ENCODE measurements at places on chromosomes 11 and 22.

- H3K27ac ChIP-seq = no peak overlapping the region
- H3K27me3 ChIP-seq = no peaks in the 10 kb centered on the region
- H3K4me1 ChIP-seq = no peaks in the 10 kb centered on the region
Observed at GRCh38 chr22:24357547-24357946, 69.9 kb upstream of the ADORA2A start.

GRCh38 chr22:49561976-49562375 lies 265.7 kb downstream of the BRD1 start:
- no peak overlapping the region for H3K4me3 ChIP-seq
- H3K27ac ChIP-seq = no peak overlapping the region
- no peaks in the 10 kb centered on the region for H3K27me3 ChIP-seq
- H3K36me3 ChIP-seq = no peaks in the 10 kb centered on the region

DNA sequence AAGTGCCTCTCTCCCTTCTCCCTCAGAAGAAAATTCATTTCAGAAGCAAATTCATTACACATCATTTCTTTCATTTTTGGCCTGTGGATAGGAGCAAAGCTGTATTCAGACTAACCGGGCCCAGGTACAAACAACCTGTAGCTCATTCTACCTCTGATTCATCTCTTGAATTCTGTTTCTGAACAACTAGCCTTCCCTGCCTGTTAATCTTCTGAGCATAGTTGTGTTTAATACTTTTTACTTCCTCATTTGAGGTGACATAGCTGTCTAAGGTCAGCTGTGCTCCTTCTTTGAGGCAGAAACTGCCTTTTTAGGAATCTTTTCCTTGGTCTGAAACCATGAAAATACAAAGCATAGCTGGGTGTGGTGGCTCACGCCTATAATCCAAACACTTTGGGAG lies 12.6 kb upstream of the IL18BP start:
- H3K4me3 ChIP-seq = no peak overlapping the region
- H3K27ac ChIP-seq = no peak overlapping the region
- H3K36me3 ChIP-seq = no peaks in the 10 kb centered on the region
- DNase-seq = no peak
- no peaks in the 10 kb centered on the region for H3K27me3 ChIP-seq
- H3K4me1 ChIP-seq = no peaks in the 10 kb centered on the region

DNA sequence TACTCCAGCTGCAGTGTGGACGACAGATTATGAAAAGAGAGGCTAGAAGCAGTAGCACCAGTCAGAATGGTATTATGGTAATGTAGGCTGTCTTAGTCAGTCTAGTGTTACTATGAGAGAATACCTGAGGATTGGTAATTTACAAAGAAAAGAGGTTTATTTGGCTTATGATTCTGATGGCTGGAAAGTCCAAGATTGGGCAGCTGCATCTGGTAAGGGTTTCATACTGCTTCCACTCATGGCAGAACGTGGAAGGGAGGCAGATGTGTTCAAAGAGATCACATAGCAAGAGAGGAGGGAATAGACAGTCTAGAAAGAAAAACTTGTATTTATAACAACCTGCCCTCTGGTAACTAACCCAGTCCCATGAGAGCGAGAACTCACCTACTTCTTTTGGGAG lies 77.3 kb upstream of the NAV2 start:
- no peak overlapping the region for H3K4me3 ChIP-seq
- H3K36me3 ChIP-seq = no peaks in the 10 kb centered on the region
- no peaks in the 10 kb centered on the region for H3K4me1 ChIP-seq
- no peaks in the 10 kb centered on the region for H3K27me3 ChIP-seq
- H3K27ac ChIP-seq = no peak overlapping the region
- DNase-seq = no peak

GRCh38 chr22:39518144-39518786 lies 2.1 kb upstream of the ATF4 start:
- H3K27ac ChIP-seq = no peak overlapping the region
- no peak for DNase-seq
- no peak overlapping the region for H3K4me3 ChIP-seq
- no peaks in the 10 kb centered on the region for H3K27me3 ChIP-seq

All from pancreas (tissue), 10 donors.